Spleen (tissue), 13 donors: ENCODE measurements at places on chromosomes 3 and 15. TPM values are rescaled to one million over a fixed set of nuclear protein-coding genes. Genes with fewer than 3 reads are reported as not detected.

Gene BNC1
- 0.41 TPM for total RNA-seq

DNA sequence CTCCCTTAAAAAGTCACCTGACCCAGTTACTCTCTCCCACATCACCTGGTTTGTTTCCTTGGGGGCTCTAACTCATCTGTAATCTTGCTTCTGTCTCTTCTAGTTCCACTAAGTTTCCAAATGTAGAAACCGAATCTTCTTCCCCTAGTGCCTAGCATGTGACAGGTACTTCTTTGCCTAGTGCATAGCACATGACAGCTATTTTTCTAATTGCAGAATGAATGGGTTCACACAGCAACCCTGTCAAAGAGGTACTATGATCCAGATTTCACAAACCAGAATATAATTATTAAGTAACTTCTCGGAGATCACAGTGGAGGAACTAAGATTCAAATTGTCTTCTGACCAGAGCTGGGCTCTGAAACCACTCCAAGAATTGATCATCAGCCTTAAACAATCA, 7.4 kb downstream of the DPH3 start:
- H3K36me3 ChIP-seq: peaks cover 51% of the 10 kb centered on the region

- H3K27me3 ChIP-seq: no peaks in the 10 kb centered on the region
- H3K27ac ChIP-seq: no peak overlapping the region
- no peak for DNase-seq
- H3K4me3 ChIP-seq: no peak overlapping the region
Measured at GRCh38 chr3:127171721-127172120, 21.2 kb upstream of the PRR23E start.

DNA sequence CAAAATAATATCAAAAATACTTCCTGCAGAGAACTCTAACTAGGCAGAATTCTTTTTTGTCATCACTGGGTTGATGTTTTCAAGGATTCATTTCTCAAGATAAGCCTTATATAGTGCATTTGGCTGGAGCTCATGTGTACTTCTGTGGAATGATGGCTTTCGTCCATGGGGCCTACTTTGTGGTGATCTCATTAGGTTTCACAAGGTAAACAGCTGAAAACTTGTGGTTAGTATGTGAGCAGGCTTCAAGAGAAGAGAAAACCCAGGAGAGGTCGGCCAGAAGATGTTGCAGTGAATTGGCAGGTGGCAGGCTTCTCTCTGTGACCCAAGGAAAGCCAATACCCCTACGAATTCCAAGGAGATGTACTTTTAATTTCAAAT, 121.4 kb upstream of the PHLDB2 start:
- H3K27me3 ChIP-seq: no peaks in the 10 kb centered on the region
- H3K4me3 ChIP-seq: no peak overlapping the region
- DNase-seq: no peak
- peak overlapping the region; percentile 54 for H3K27ac ChIP-seq
- no peaks in the 10 kb centered on the region for H3K36me3 ChIP-seq
- H3K4me1 ChIP-seq: no peaks in the 10 kb centered on the region

DNA sequence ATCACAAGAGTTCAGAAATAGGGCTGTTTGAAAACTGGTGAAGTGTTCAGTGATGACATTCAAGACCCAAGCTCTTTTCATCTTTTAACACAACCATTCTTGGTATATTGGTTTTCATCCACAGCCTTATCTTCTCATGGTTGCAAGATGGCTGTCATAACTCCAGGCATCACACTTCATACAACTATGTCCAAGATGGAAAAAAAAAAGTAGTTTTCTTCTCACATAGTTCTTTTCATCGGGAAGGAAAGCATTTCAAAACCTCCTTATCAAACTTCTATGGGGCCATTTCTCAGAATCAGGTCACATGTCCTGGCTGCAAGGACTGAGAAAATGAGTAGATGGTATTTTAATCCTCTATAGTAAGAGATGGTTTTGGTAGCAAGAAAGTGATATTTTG, 21.1 kb upstream of the MFSD1 start:
- no peak overlapping the region for H3K27ac ChIP-seq
- no peaks in the 10 kb centered on the region for H3K4me1 ChIP-seq
- H3K36me3 ChIP-seq: no peaks in the 10 kb centered on the region
- no peaks in the 10 kb centered on the region for H3K27me3 ChIP-seq

Gene SERINC4
- total RNA-seq: not detected

DNA sequence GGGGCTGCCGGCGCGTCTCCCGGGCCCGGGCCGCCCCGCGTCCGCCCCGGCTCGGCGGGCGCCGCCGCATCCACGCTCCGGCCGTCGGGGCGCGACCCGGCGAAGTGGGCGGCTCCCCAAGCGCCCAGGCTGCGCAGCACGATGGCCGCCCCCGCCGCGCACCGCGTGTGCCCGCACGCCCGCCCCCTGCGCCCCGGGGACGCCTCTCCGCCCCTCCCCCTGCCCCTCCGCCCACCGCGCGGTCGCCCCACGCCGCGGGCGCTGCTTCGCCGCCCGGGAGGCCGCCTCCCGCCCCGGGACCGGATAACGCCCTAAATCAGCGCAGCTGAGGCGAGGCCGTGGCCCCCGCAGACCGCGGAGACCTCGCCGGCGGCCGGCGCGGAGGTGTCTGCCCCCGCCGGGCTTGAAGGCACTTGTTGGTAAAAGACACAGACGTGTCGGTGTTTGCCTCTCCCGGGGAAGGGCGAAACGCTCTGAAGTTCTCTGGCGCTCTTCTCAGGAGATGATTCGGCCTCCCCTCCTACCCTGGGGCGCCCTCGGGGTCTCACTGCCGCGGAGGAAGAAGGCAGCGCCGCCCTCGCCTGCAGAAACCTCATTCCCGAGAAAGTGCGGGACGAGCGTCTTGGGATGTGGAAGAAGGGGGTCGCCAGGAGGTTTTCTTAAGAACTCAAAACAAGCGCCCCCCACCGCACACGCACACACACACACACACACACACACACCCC, at the start of gene BNC1:
Gene BNC1 (minus strand): TSS at position 106 of the 725 bp plus-strand sequence. CDS start 36 bp downstream, at position 70.
- peaks cover 11% of the 10 kb centered on the region for H3K4me1 ChIP-seq
- H3K27ac ChIP-seq: no peak within 1 kb of the TSS
- H3K27me3 ChIP-seq: peaks cover 29% of the 10 kb centered on the region
- no peaks in the 10 kb centered on the region for H3K36me3 ChIP-seq
- peak within 1 kb of the TSS; percentile 32 for H3K4me3 ChIP-seq

DNA sequence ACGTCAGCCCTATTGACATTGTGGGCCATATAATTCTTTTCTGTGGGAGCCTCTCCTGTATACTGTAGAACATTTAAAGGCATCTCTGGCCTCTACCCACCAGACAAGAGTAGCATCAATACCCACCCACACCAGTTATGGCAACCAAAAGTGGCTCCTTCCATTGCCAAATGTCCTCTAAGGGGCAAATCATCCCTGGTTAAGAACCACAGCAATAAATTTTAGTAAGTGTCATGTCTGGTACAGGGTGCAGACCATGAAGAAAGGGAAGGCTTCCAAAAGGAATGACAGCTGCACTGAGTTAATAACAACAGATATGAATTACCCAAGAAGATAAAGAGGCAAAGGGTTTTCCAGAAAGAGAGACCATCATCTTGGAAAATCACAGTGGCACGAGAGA, 6.9 kb upstream of the CLDN18 start:
- no peak for DNase-seq
- no peak overlapping the region for H3K27ac ChIP-seq

GRCh38 chr3:172387728-172388127, 60.5 kb downstream of the GHSR start:
- no peaks in the 10 kb centered on the region for H3K27me3 ChIP-seq
- H3K4me1 ChIP-seq: no peaks in the 10 kb centered on the region
- peaks cover 37% of the 10 kb centered on the region for H3K36me3 ChIP-seq
- H3K4me3 ChIP-seq: no peak overlapping the region

Gene SKOR1
- total RNA-seq: 0.68 TPM

DNA sequence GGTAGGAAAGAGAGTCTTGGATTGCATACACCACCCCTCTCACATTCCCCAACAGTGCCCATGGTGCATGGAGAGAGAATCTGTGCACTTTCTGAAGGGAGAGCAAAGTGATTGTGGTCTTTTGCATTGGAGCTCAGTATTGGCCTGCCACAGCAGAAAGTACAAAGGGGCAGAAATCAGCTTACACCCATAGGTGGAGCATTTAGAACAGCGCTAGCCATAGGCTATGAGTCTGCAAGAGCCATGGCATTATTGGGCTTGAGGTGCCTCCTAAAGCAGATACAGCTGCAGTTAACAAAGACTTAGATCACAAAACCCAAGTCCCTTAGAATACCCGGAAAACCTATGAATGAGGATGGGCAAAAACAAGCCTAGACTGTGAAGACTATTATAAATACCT, 21.8 kb downstream of the SI start:
- H3K36me3 ChIP-seq: no peaks in the 10 kb centered on the region
- H3K4me1 ChIP-seq: no peaks in the 10 kb centered on the region
- DNase-seq: no peak

DNA sequence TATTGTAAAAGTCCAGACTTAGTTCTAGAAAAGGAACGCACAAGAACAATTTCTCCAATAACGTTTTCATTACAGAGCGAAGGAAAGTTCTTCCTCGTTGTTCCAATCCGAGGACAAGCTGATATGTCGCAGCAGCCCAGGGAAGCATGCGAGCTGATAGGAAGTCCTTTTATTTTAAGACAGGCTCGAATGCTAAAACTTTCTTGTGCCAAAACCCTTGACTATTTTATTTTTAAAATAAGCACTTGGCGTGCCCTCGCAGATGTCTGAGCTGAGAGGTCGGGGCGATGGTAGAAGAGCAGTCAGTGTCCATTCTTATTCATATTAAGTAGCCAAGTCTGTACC, 433 bp upstream of the MITF start:
- H3K36me3 ChIP-seq: no peaks in the 10 kb centered on the region
- no peak overlapping the region for H3K27ac ChIP-seq
- DNase-seq: no peak
- peaks cover 33% of the 10 kb centered on the region for H3K27me3 ChIP-seq
- H3K4me1 ChIP-seq: peaks cover 23% of the 10 kb centered on the region

Gene XYLB
- total RNA-seq: 1.8 TPM

GRCh38 chr3:11835028-11835639, 11.6 kb downstream of the TAMM41 start:
- no peaks in the 10 kb centered on the region for H3K4me1 ChIP-seq
- no peak overlapping the region for H3K27ac ChIP-seq
- H3K4me3 ChIP-seq: no peak overlapping the region

DNA sequence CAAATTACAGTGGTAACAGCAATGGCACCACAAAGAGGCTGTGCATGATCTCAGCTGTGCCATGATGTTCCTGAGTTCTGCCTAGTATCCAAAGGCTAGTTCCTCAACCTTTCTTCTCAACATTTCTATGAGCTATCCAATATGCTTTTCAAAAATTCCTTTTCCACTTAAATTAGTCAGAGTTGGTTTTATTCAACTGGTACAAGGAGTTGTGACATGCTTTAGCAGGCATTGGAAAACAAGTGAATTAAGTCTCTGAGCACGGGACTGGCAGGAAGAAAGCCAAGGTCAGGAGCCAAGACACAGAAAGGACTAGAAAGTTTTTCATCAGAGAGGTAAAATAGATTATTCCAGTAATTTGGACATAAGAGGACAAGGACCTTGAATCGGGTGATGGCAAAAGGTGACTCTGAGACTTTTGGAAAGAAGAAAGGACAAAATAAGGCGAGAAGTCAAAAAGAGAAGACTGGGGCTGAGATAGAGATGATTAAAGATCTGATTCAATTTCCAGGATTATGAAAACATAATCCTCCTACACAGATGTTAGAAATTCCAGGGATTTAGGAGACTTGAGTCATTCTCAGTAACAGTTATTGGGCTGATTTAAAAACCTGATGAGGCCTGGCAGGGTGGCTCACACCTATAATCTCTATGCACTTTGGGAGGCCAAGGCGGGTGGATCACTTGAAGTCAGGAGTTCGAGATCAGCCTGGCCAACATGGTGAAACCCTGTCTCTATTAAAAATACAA, 36.1 kb downstream of the PBRM1 start:
- H3K27me3 ChIP-seq: no peaks in the 10 kb centered on the region
- H3K27ac ChIP-seq: no peak overlapping the region
- H3K36me3 ChIP-seq: peaks cover 53% of the 10 kb centered on the region
- H3K4me1 ChIP-seq: no peaks in the 10 kb centered on the region
- H3K4me3 ChIP-seq: no peak overlapping the region

GRCh38 chr3:174417573-174417972, 441.6 kb upstream of the NAALADL2 start:
- H3K27ac ChIP-seq: no peak overlapping the region
- no peaks in the 10 kb centered on the region for H3K4me1 ChIP-seq
- no peaks in the 10 kb centered on the region for H3K27me3 ChIP-seq
- no peaks in the 10 kb centered on the region for H3K36me3 ChIP-seq
- no peak overlapping the region for H3K4me3 ChIP-seq

Gene GCHFR
- total RNA-seq: 21.2 TPM

GRCh38 chr3:193836918-193837317, 243.9 kb downstream of the OPA1 start:
- peaks cover 4% of the 10 kb centered on the region for H3K4me1 ChIP-seq
- H3K27me3 ChIP-seq: no peaks in the 10 kb centered on the region
- no peaks in the 10 kb centered on the region for H3K36me3 ChIP-seq
- no peak overlapping the region for H3K4me3 ChIP-seq
- H3K27ac ChIP-seq: no peak overlapping the region

Gene HOMER2
- total RNA-seq: 12.8 TPM

Gene SH2D7
- total RNA-seq: not detected

GRCh38 chr15:76193934-76194333, 117.3 kb downstream of the ETFA start:
- no peaks in the 10 kb centered on the region for H3K36me3 ChIP-seq
- no peak for DNase-seq
- H3K27me3 ChIP-seq: no peaks in the 10 kb centered on the region
- H3K27ac ChIP-seq: no peak overlapping the region
- H3K4me1 ChIP-seq: peaks cover 36% of the 10 kb centered on the region

DNA sequence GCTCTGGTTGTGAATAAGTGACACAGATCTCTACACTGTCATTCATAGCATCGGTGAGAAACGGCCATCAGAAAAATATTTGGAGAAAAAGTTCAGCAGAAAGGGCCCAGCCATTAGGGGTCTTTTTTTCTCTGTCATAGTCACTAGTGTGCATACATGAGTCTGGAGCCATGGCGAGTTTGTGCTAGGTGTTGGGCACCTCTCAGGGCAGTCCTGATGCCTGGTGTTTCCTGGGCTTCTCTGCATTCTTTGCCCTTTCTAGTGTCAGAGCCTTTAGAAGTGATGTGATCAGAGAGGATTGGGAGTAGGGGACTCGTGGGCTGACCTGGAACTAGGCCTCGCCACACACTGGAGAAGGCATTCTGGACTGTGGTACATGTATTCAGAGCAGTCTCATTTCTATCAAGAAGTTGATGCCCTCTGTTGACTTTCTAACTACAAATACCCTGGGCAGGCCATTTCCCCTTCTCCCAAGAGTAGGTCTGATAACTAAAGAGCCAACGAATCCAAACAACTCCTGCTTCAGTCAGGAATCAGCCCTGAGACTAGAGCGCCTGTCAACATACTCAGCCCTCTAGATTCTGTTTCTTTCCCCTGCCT, 1.6 kb downstream of the KY start:
- H3K27ac ChIP-seq: no peak overlapping the region
- H3K27me3 ChIP-seq: peaks cover 20% of the 10 kb centered on the region
- DNase-seq: no peak
- H3K36me3 ChIP-seq: no peaks in the 10 kb centered on the region
- peaks cover 18% of the 10 kb centered on the region for H3K4me1 ChIP-seq
- no peak overlapping the region for H3K4me3 ChIP-seq

Gene MYEF2
- 27.5 TPM for total RNA-seq

Gene TBL1XR1
- 89.8 TPM for total RNA-seq

Gene KLHDC8B
- 21.9 TPM for total RNA-seq

GRCh38 chr3:179565496-179565895, 2.8 kb downstream of the ACTL6A start:
- no peak overlapping the region for H3K27ac ChIP-seq
- no peaks in the 10 kb centered on the region for H3K36me3 ChIP-seq
- no peaks in the 10 kb centered on the region for H3K27me3 ChIP-seq
- no peak overlapping the region for H3K4me3 ChIP-seq

- H3K27ac ChIP-seq: no peak overlapping the region
- DNase-seq: no peak
- peaks cover 31% of the 10 kb centered on the region for H3K4me1 ChIP-seq
- H3K27me3 ChIP-seq: no peaks in the 10 kb centered on the region
- H3K4me3 ChIP-seq: no peak overlapping the region
Measured at GRCh38 chr3:152313430-152313829, 44.7 kb downstream of the MBNL1 start.
